NCI-H1417 (cell line): ENCODE measurements at places on chromosomes 16 and 17.

DNA sequence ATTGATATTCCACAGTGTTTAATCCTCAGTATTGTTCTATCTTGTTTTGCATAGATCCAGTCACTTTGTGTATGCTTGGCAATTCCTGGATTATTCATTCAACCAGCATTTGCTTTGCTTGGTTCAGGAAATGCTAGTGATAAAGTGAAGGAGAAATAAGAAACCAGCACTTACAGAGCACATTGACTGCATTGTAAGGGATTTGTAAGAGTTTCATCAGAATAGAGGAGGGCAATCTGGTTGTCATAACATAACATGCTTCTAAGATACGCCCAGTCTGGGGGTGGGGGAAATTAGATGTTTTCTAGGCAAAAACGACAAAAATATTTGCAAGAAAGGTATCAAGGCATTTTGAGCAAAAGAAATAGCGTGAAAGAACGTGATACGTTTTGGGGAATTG, 40.4 kb downstream of the TNRC6A start:
- no peak for DNase-seq

DNA sequence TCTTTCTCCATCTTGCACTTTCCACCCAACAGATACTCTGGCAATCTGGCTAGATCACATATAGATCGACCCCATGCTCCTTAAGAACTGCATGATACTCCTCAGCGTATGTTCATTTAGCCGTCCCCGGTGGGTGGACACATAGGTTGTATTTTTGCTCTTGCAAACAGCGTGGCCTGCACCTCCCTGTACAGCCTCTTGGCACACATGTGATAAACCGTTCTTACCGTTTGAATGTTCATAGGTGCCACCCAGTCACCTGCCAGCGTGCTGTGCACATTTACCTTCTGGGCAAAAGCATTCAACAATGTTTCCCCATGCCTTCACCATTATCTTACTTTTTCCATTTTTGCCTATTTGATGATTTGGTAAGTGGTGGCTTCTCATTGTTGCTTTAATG, 6.2 kb downstream of the TNP2 start:
- no peak for DNase-seq

DNA sequence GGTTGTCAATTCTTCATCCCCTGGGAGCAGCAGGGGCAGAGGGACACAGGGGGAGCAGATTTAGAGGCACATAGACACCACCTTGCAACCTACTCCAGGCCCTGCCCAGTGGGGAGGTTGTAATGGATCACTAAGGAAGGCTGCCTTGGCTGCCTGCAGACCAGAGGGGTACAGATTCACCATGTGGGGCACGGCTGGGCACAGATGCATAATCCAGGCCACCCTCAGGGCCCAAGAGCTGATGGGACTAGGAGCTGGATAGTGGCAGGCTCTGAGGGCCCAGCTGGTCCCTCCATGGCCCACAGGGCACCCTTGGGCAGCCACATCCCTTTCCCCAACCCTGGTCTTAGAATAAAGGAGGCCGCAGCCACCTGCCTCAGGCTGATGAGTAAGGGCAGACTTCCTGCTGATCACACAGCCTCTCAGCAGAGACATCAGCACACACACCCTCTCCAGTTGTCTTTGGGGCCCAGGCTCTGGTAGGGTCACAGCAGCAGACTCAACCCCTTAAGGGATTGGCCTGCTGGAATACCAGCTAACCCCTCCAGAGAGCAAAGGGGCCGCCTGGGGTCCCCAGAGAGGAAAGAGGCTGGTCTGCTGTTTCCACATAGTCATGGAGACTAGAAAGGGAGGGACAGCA, 224.9 kb downstream of the GSG1L start:
- DNase-seq, result no peak

GRCh38 chr16:85579191-85579590, 33.9 kb upstream of the GSE1 start:
- no peak for DNase-seq

DNA sequence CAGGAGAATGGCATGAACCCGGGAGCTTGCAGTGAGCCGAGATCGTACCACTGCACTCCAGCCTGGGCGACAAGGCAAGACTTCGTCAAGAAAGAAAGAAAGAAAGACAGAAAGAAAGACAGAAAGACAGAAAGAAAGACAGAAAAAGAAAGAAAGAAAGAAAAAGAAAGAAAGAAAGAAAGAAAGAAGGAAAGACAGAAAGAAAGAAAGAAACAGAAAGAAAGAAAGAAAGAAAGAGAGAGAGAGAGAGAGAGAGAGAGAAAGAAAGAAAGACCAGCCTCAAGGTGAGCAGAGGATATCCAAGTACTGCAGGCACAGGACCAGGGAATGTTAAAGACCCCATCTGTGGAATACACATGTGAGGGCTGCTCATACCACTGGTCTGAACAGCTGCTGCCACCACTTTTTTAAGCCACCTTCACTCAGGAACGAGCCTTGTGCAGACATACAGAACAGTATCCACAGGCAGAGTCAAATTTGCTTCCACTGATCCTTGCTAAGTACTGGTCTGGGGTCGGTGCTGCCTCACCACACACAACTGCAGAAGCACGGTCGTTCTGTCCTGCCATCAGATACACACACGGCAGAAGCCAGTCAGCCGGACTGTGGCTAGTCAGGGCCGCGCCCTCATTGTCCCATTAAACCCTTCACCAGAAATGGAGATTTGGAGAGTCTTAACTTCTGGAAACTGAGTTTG, 7.7 kb downstream of the RAB5C start:
- DNase-seq, result no peak

DNA sequence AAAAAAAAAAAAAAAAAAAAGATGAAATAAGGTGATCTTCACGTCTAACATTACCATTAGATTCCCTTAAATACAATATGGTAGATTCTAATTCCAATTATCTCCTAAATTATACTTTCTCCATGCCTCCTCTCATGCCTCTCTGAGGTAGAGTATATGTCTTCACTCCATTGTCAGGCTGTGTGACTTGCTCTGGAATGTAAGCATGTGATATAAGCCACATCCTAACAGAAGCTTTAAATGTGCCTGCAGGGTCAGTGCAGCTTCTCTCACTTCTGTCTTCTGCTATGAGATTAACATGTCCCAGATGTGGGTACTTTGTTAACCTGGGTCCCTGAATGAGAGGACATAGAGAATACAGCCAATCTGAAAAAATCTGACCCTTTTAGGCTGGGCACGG, 32.6 kb downstream of the MED13 start:
- DNase-seq, result no peak

GRCh38 chr16:54211203-54211602, 75.4 kb downstream of the IRX3 start:
- peak; percentile 17 for DNase-seq

GRCh38 chr17:4959261-4959965, 8.2 kb downstream of the SPAG7 start:
- no peak for DNase-seq

DNA sequence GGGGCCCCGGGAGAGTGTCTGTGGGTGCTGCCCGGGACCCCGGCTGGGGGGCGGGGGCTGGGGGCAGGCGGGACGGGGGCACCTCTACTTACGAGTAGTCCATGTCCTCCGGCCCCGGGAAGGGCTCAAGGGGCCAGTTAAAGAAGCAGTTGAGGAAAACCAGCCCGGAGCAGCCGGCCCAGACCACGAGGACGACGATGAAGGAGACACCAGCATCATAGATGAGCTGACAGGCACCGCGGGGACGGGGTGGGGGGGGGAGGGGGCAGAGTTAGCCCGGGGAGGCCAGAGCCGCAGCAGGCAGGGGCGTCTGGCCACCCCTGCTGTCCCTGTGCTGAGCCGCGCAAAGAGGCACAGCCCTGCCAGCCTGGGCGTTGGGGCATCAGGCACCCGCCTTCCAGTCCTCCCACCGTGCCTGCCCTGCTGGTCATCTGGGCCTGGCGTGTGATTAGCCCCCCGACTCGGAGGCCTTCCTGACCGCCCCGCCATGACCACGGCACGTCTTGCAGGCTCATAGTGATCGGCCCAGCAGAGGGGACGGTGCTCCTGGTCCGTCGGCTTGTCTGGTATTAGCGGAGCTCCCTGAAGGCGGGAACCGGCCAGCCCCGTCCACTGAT, 29.0 kb upstream of the PITPNA start:
- no peak for DNase-seq

DNA sequence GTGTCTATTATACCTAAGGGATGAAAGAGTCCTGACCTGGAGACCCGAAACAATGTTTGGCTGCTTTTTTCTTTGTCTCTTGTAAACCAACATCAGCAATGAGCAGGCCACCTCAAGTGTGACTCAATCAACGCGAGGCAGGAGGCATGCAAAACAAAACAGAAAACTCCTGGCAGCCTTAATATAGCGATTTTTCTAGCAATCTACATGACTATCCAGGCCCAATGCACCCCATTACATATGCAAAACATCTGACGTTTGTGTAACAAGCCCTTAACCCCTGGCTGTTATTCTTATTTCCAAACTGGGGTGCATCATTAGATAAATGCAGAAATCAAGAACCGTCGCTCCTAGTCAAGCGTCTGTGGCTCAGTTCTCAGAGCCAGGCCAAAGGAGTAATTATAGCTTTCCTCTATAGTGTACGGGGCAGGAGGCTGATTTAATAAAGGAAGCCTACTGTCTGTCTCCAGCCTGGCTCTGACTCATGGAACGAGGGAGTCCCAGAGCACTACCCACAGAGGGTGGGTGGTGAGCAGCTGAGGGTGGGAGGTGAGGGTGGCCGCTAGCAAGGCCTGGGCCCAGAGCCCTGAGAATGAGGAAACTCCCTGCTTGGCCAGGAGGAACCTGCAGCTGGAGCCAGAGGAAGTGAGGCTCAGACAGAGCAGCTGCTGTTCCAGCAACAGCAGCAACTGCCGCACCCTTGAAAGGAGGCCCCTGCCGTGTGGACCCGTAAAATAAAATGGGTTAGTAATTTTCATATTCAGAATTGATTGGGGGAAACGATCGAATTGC, 43.9 kb downstream of the CHD9 start:
- peak; percentile 91 for DNase-seq

- no peak for DNase-seq
These were observed 39.8 kb downstream of the TMEM11 start for GRCh38 chr17:21174186-21174585.

GRCh38 chr17:81664051-81664470, 2.3 kb downstream of the OXLD1 start:
- no peak for DNase-seq

GRCh38 chr17:82487910-82488309, 29.4 kb downstream of the NARF start:
- no peak for DNase-seq

- no peak for DNase-seq
These were observed 201.3 kb downstream of the XYLT1 start for GRCh38 chr16:17269439-17269838.

- DNase-seq, result no peak
These were observed 79.4 kb downstream of the C16orf78 start for GRCh38 chr16:49453021-49453420.

DNA sequence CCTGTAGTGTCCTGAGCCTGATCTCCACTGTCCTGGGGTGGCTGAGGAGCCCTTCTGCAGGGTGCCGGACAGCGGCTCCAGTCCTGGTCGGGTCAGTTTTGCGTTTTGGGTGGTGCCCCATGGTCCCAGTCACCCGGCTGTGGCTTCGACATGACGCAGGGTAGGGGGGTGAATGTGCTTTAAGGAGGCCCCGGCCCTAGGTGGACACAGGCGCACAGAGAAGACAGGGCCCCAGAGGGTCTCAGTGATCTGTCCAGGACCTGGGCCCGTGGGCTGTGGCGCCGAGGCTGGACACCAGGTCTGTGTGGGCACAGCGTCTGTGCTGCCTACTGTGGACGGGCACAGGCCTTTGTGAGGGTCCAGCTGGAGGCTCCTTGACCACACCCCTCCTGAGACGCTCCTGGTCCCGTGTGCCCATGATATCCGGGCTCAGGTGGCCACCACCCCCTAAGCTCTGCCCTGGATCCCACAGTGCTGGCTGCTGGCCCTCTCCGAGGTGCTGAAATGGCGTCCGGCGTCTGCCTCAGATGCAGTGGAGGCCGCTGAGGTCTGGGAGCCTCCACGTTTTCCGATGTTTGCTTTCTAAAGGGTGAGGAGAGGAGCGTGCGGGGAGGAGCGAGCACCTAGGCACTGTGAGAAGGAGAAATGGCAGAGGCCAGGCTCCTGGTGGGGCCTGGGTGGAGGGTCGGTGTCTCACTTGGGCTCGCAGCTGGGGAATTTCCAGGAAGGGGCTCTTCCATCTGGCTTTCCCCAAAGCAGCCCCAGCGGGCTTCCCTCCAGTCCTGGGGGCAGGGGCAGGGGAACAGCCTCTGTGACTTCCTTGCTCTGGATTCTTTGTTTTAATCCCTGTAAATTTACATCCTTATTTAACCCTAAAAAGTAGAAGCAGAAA, 56.1 kb upstream of the ACSF3 start:
- no peak for DNase-seq

DNA sequence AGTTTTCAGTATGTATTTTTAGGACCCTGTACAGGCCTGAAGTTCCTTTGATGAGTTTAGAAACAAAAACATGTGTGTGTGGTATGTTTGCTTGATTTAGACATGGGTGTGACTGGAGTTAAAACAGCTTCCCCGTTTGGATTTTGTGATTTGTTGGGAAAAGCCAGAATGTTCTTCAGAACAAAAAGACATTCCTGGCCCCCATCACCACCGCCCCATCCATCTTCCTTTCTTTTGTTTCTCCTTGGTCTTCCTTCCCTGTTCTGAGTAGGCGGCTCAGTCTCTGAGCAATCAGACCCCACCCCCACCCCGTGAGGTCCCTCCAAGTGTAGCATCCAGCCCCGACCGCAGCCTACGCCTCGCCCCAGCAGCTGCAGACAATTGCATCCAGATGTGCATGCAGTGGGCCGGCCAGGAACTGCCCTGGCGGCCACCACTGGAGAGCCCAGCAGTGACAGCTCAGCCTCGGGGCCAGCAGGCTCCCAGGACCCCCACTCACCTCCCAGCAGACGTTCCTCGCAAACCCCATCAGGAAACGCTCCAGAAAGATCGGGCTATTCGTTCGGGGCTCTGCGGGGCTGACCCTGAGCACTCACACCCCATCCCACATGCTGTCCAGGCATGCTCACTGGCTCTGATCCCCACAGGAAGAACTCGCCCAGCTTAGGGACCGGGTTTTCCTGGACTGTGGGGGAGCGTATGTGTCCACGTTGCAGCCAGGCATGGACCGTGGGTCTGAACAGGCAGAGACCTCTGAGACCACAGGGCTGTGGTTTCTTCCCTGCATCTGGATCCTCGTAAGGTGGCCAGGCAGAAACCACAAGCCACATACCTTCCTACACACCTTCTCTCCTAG, 99.8 kb upstream of the CDH5 start:
- DNase-seq, result no peak

DNA sequence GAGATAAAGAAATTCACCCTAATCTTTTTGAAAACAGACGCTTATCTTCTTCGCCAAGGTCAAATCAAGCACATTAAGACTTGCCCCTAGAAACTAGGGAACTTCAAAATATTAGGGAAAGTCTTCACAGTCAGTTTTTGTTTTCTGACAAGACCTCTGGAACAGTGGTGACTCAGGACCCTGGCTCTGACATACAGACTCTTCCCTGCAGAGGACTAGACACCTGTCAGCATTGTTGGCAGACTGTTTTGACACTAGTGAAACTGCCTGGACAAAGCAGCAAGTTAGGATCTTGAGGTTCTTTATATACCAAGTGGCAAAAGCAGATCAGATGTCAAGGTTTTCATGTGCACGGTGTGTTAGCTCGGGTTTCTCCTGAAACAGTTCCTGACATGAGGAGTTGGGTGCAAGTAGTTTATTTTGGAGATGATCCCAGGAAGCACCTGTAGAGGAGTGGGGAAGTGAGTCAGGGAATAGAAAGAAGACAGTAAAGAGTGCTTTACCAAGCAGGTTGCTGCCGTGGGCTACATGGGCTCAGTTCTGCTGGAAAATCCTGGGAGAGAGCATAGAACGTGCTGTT, 182.0 kb upstream of the IRX5 start:
- DNase-seq, result no peak
